ENCODE measurements at places on chromosomes 7 and 10. TPM values are rescaled to one million over a fixed set of nuclear protein-coding genes. Genes with fewer than 3 reads are reported as not detected.

The ACBD7 gene
- 10.6 TPM for total RNA-seq

The GSTO2 gene
- 2.4 TPM for total RNA-seq

The CACNA2D1 gene
- 197 TPM for total RNA-seq

The FKBP6 gene
- total RNA-seq = not detected

The ZNF736 gene
- total RNA-seq = 42.0 TPM

The DNAJC30 gene
- 2.4 TPM for total RNA-seq

The MYOZ1 gene
- total RNA-seq = 0.41 TPM

The OPN1SW gene
- total RNA-seq = not detected

The CLCN1 gene
- total RNA-seq = under 0.01 TPM

The C10orf53 gene
- not detected for total RNA-seq

The SYT15 gene
- 0.82 TPM for total RNA-seq

The ITPRID1 gene
- 1.2 TPM for total RNA-seq

The CPA5 gene
- total RNA-seq = not detected

The THSD7A gene
- total RNA-seq = 34.6 TPM

The HOXA13 gene
- total RNA-seq = not detected

The EPHA1 gene
- total RNA-seq = 0.41 TPM

The EBLN1 gene
- not detected for total RNA-seq

The FAM13C gene
- 20.8 TPM for total RNA-seq

The PDZD8 gene
- 22.0 TPM for total RNA-seq

The GATAD1 gene
- 21.2 TPM for total RNA-seq

The NUTM2B gene
- 1.6 TPM for total RNA-seq

The SEC31B gene
- total RNA-seq = 3.7 TPM

The AEBP1 gene
- total RNA-seq = 4.1 TPM

The NXPH1 gene
- 41.6 TPM for total RNA-seq

The XRCC2 gene
- 2.9 TPM for total RNA-seq

The UPK3B gene
- total RNA-seq = not detected

The HTR7 gene
- total RNA-seq = 14.3 TPM

The ITGB8 gene
- total RNA-seq = 66.9 TPM

The FBXO24 gene
- 0.41 TPM for total RNA-seq

The CPVL gene
- 54.6 TPM for total RNA-seq

The MALSU1 gene
- 37.9 TPM for total RNA-seq

The NPC1L1 gene
- total RNA-seq = not detected

The ASB15 gene
- not detected for total RNA-seq

The GDI2 gene
- 612 TPM for total RNA-seq

The SPDYE8 gene
- under 0.01 TPM for total RNA-seq

The TFAM gene
- total RNA-seq = 62.0 TPM

The GAD2 gene
- total RNA-seq = 14.3 TPM

The GALNT17 gene
- total RNA-seq = 26.5 TPM

The ITPRIP gene
- total RNA-seq = 1.2 TPM

The UPK3BL1 gene
- total RNA-seq = 9.0 TPM

The PRR15 gene
- total RNA-seq = 0.41 TPM

The CYP2E1 gene
- total RNA-seq = 14.7 TPM

The SPDYE2 gene
- not detected for total RNA-seq

The AKR1C4 gene
- not detected for total RNA-seq

The PNLIPRP3 gene
- total RNA-seq = not detected

The SLC16A12 gene
- total RNA-seq = 1.2 TPM

The LRRD1 gene
- 1.2 TPM for total RNA-seq

The IFIT1B gene
- total RNA-seq = 0.41 TPM

The OR2A42 gene
- total RNA-seq = under 0.01 TPM

The FOXI2 gene
- not detected for total RNA-seq

The VWDE gene
- total RNA-seq = 1.2 TPM

Measured in frontal cortex (tissue), 4 donors.